T47D (cell line): ENCODE measurements at places on chromosomes 1 and 21.

GRCh38 chr21:34078915-34079314 lies 5.5 kb downstream of the MRPS6 start:
- no peak for DNase-seq

- DNase-seq = no peak
These were observed 34.6 kb upstream of the SLC45A1 start for GRCh38 chr1:8283058-8283884.

DNA sequence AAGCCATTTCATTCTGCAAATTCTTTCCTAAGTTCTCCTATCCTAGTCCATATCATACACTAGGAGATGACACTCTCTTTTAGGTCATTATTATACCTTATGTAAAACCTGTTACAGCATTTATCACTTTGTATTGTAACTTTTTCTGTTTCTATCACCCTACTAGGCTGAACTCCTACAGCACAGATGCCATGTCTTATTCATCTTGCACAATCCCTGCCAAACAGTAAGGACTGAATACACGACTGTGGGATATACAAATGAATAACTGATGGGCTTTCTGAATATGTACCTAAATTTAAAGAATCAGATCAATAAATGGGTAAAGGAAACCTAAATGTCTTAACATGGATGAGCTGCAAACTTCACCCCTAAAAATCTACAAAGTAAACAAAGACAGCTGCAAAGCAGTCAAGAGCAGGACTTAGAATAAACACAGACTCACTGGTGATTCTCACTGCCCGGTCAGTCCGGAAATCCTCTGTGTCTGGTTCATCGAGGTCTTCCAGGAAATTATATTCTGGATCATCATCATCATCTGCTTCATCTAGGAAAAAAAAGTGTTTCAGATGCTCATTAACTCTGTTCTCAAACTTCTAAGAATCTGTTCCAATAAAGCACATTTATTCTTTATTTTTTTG lies 62.3 kb downstream of the GON4L start:
- DNase-seq = no peak

GRCh38 chr1:230054092-230054749 lies 12.8 kb upstream of the GALNT2 start:
- no peak for DNase-seq

- no peak for DNase-seq
These were observed 150.6 kb downstream of the CDC7 start for GRCh38 chr1:91651243-91651642.

- DNase-seq = no peak
These were observed 80.4 kb upstream of the EFHD2 start for GRCh38 chr1:15329104-15329820.

GRCh38 chr1:99764909-99765308 lies 1.5 kb downstream of the FRRS1 start:
- no peak for DNase-seq

DNA sequence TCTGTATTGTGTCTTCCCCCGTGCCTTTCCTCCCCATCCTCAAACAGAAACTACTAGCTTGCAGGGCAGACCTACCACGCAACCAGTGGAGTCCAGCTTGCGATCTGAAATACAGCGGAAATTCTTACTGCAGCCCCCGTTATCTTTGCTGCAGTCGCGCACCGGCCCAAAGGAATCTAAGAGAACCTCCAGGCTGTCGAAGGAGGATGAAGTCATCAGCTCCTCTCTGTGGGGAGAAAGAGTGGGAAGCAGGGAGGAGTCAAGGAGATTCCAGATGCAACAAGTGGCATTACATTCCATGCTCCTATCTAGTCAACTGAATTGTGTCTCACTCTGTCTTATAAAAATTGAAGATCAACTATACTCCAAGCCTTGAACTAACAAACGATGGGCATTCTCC lies 206.9 kb downstream of the ASTN1 start:
- no peak for DNase-seq

- DNase-seq = no peak
These were observed 10.2 kb upstream of the ADCY10 start for GRCh38 chr1:167924102-167924501.

DNA sequence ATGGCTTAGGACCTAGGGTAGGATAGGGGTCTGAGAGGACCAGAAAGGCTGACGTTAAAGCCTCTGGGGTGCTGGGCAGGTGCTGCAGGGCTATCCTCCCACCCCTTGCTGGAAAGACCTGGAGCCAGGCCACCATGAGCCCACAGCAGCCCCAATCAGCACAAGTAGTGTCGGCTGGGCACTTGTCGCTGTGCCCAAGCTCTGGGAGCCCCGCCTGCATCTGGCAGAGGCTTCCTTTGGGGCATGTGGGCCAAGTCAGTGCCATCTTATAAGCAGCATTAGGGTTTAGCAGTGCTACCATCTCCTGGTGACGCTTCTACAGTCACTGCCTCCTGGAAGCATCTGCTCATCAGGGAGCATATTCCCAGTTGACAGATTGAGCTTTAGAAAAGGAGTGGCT lies 31.3 kb downstream of the MAN1C1 start:
- DNase-seq = no peak

- DNase-seq = no peak
These were observed 157.3 kb upstream of the PTGFR start for GRCh38 chr1:78333502-78333901.

GRCh38 chr1:182761396-182762395 lies 27.9 kb upstream of the NPL start:
- no peak for DNase-seq

DNA sequence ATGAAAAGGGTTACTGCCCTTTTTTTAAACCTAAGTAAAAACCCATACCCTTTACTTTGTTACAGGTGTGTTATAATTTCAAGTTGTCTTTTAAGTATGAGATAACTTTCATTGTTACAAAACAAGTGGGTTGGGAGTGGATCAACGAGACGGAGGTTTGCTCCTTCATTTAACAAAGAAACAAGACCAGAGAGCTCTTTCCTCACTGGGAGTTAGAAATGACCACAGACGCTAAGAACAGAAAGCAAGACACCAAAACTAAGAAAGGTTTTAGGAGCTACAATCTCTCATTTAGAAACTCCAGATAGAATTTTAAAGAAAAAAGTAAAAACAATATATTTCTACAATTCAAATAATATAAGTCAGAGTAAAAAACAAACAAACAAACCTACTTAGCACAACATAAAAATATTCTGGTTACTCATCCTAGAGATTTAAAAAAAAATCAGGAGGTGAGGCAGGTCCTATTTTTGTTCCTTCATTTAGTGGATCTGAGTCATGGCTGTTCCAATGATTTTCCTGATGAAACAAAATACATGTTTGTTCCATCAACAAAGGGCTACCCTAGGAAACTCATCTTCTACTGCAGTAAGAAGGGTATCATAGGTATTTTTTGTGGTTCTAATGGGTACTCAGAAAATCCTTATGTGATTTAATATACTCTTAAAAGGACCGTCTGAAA lies 33.0 kb downstream of the APP start:
- no peak for DNase-seq

- no peak for DNase-seq
These were observed 8.7 kb downstream of the PARK7 start for GRCh38 chr1:7970246-7970645.

DNA sequence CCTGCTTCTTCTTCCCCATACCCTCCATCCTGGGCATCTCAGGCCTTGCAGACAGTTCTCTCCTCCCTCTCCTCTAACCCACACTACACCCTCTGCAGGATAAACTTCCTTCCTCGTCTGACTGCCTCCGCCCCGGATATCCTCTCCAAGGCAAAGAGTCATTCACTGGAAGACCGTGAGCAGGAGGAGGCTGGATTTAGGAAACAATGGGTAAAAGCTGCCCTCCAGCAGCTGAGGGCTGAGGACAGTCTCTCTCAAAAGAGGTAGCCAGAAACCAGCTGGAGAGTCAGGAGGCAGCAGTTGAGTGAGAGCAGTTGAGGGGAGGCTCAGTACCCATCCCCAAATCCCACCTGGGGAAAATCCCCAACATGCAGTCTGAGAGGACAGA lies 1.4 kb downstream of the CSRP1 start:
- DNase-seq = peak; percentile 60

- DNase-seq = no peak
These were observed 330.7 kb downstream of the NUF2 start for GRCh38 chr1:163652441-163652840.

- DNase-seq = peak; percentile 8
These were observed 655.4 kb downstream of the LTN1 start for GRCh38 chr21:28337315-28337714.

- DNase-seq = no peak
These were observed 35.8 kb downstream of the GLIS1 start for GRCh38 chr1:53703174-53703573.

- DNase-seq = no peak
These were observed 1.4 kb downstream of the USP25 start for GRCh38 chr21:15731243-15731613.

DNA sequence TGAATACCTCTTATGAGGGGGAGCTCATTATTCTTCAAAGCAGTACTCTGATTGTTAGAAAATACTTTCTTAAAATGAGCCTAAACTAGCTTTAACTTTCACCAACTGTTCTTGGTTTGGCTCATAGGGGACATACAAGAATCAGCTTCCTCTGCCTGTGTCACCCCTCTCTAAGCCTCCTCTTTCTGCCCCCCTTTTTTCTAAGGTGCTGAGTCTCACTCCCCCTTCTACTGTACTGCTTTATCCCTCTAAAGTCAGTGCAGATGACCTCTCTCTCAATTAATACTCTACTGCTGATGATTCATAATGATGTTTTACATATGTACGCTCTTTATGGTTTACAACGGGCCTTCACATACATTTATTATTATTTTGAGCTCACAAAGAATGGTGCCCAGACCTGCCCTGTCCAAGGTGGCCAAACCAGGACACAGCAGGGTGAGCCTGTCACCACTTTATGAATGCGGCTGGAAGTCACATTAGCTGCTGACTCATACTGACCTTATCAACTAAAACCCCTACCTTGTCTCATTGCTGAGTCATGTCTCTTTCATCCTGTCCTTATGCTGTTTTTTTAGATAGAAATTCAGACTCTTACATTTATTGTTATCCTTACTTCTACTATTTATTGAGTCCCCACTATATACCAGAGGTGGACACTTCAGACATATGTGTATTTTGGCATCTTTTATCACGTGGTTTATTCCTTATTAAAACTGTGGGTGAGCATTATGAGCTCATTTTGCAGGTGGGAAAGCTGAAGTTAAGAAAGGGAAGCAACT lies 126.9 kb downstream of the RNF220 start:
- DNase-seq = no peak

GRCh38 chr1:61447968-61448430 lies 276.9 kb downstream of the TM2D1 start:
- no peak for DNase-seq

GRCh38 chr21:43911015-43911934 lies 46.3 kb downstream of the AGPAT3 start:
- no peak for DNase-seq

DNA sequence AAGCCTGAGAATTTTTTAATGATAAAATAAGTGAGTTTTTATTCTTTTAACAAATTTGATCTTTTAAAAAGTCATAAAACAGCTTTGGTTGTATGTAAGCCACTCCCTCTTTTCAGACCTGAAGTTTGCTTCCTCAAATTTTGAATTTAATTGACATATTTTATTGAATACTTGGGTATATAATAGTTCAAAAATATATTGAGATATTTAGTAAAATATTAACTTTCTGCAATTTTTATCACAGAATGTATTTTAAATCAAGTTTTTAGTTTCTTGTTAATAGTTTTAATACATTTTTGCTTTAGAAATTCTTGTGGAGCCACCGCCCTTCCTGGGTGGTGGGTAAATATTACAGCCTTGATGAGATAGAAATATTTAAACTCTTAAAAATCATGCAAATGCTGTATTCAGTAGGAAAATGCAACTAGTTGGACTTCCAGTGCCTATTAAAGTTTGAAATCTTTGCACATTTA lies 867 bp downstream of the PTPRC start:
- no peak for DNase-seq
